ENCODE measurements at places on chromosomes 6 and 20. TPM values are rescaled to one million over a fixed set of nuclear protein-coding genes. Genes with fewer than 3 reads are reported as not detected.

DNA sequence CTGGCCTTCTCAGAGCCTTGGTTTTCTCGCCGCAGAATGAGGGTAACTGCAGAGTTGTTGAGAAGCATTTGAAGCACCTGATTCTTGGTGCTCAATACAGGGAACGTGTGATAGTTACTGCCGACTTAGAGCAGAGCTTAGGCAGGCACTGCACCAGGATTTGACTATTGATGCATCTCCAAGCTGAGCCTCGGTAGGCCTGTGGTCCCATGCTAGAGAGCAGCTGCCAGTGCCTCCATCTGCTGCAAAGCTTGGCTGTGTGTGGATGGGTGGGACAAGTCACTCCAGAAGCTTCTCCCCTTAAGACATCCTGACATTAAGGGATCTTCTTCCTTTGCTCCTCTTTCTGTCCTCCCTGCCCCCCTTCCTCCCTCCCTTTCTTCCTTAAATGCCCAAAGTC is 40.9 kb downstream of the FAM209B start:
- H3K4me3 ChIP-seq, result no peak overlapping the region
- H3K27ac ChIP-seq, result no peak overlapping the region
- H3K4me1 ChIP-seq, result no peaks in the 10 kb centered on the region
- no peaks in the 10 kb centered on the region for H3K36me3 ChIP-seq
- H3K27me3 ChIP-seq, result no peaks in the 10 kb centered on the region

DNA sequence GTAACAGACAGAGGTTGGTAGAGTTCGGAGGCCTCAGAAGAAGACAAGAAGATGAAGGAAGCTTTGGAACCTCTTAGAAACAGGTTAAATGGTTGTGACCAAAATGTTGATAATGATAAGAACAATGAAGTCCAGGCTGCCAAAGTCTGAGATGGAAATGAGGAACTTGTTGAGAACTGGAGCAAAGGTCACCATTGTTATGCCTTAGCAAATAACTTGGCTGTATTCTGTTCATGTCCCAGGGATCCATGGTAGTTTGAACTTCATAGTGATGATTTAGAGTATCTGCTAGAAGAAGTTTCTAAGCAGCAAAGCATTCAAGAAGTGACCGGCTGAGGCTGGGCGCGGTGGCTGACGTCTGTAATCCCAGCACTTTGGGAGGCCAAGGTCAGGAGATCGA is 11.1 kb upstream of the LSM14B start:
- no peak for DNase-seq
- H3K4me3 ChIP-seq, result no peak overlapping the region
- no peak overlapping the region for H3K27ac ChIP-seq
- peaks cover 10% of the 10 kb centered on the region for H3K27me3 ChIP-seq

GRCh38 chr6:19841181-19841580 is 4.0 kb downstream of the ID4 start:
- no peak overlapping the region for H3K4me3 ChIP-seq
- peaks cover 15% of the 10 kb centered on the region for H3K27me3 ChIP-seq
- H3K36me3 ChIP-seq, result no peaks in the 10 kb centered on the region
- H3K27ac ChIP-seq, result no peak overlapping the region
- H3K4me1 ChIP-seq, result peaks cover 21% of the 10 kb centered on the region

DNA sequence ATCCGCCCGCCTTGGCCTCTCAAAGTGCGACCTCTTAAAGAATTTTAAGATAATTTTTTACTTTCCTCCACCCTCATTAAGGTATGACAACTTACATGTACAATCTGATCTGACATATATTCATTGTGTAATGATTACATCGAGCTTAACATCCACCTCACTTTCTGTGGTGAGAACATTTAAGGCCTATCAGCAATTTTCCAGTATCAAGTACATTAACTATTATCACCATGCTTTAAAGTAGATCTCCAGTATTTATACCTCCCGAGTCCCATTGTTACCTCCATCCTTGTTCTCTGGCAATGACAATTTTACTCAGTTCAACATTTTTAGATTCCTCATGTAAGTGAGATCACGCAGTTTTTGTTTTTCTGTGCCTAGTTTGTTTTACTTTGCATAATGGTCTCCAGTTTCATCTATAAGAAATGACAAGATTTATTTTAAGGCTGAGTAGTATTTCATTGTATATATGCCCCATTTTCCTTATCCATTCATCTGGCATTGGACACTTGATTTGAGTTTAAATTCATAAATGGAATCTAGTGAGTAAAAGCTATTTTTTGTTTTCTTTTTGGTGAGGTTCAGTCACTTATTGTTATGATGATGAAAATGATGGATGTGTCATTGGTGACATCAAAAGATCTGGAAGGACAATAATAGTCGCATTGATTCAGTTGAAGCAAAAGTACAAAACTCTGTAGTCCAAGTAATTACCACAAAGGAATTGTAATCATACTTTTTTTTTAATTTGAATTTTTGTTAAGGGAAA is 87.0 kb downstream of the OR2B2 start:
- H3K4me1 ChIP-seq, result peaks cover 34% of the 10 kb centered on the region
- peak overlapping the region; percentile 92 for H3K27ac ChIP-seq
- H3K36me3 ChIP-seq, result no peaks in the 10 kb centered on the region
- no peak for DNase-seq

DNA sequence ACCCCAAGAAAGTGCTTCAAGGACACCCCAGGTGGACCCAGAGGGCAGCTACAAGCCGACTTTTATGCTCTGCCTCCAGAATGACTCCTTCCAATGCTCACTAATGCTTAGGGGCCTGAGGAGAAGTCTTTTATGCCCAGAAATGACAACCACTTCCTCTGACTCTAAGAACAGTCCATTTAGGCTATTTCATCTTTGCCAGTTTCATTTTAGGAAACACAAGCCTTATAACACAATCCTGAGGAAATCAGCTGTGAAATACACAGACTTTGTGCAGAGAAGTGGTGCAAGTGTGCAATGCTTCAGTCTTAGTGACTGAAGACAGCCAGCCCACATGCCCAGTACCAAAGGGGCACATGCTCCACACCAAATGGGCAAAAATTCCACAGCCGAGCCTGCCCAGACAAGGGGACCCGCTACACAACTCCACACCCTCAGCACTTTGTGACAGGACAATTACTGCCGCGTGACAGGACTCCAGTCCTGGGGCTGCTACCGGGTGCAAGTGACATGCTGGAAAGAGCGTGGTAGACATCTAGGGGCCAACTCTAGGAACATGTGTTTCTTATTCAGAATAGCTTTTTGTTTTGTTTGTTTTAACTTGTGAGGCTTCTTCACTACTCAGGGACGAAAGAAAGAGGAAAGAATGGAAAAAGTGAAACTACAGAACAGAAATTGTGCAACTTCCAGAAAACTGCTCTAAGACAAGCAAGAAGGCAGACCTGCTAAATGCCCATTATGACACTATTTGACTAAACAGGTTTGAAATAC is 28.2 kb upstream of the PLAGL1 start:
- H3K4me3 ChIP-seq, result peak overlapping the region; percentile 9
- H3K27me3 ChIP-seq, result no peaks in the 10 kb centered on the region
- no peaks in the 10 kb centered on the region for H3K4me1 ChIP-seq
- peak overlapping the region; percentile 12 for H3K27ac ChIP-seq
- H3K36me3 ChIP-seq, result no peaks in the 10 kb centered on the region

DNA sequence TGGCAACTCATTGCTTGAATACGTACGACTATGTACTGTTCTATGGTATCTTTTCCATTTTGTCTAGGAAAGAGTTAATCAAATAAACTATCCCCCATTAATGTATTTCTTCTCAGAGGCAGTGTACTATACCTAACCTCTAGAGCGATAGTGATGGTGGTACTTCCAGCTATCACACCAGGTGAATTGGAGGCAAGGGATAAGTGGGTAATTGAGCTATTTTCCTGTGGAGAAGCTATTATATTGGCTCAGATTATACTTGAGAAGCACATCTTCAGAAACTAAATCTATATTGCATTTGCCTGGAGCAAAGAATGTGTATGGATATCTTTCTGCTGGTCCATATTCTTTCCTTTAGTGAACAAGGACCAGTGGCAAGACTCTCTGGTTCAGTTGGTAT is 430.7 kb upstream of the KHDRBS2 start:
- no peaks in the 10 kb centered on the region for H3K4me1 ChIP-seq
- H3K27me3 ChIP-seq, result no peaks in the 10 kb centered on the region
- H3K4me3 ChIP-seq, result no peak overlapping the region
- no peak overlapping the region for H3K27ac ChIP-seq
- DNase-seq, result no peak

GRCh38 chr6:166714187-166714510 is 87.1 kb upstream of the RPS6KA2 start:
- no peak for DNase-seq
- H3K27me3 ChIP-seq, result no peaks in the 10 kb centered on the region
- no peak overlapping the region for H3K4me3 ChIP-seq
- peaks cover 32% of the 10 kb centered on the region for H3K4me1 ChIP-seq

DNA sequence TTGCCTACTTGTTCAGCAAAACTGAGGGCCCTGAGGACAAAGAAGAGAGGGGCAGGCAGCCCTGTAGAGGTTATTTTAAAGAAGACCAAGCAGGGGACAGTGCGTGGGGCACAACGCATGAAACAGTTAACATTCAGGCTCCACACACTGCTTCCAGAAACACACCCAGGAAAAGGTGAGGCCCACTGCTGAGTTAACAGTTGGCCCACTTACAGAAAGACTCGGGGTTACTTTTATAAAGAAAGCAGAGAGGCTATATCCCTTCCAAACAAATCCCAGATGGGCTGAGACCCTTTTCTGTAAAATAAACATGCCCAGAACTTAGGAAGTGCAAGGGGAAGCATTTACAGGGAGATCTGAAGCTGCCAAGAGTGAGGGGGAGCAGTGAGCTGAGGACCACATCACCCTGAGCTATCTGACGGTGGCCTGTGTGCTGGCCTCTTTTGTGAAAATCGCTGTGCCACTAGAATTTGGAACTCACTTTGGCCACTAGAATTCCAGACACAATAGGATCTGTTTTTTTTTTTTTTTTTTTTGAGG is 49.8 kb upstream of the SSTR4 start:
- no peak overlapping the region for H3K27ac ChIP-seq
- H3K4me1 ChIP-seq, result no peaks in the 10 kb centered on the region
- no peaks in the 10 kb centered on the region for H3K27me3 ChIP-seq
- no peak overlapping the region for H3K4me3 ChIP-seq
- no peak for DNase-seq
- no peaks in the 10 kb centered on the region for H3K36me3 ChIP-seq

DNA sequence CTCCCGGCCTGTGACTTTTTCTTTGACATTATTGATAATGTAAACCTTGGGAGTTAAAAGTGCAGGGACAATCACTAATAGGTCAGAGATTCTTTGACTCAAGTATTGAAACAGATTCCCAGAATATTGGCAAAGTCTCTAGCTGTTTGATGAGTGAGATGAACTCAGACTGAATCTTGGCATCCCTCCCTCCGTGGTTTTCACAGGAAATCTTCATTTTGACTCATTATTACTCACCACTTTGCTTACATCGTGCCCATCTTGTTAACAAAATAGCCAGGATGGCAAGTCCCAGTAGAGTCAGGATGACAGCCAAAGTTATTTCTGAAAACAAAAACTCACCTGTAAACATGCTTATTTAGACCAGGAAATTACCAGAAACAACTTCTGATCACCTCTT is 2.0 kb downstream of the TSBP1 start:
- no peak for DNase-seq
- H3K4me1 ChIP-seq, result no peaks in the 10 kb centered on the region
- no peak overlapping the region for H3K4me3 ChIP-seq
- H3K27ac ChIP-seq, result no peak overlapping the region

DNA sequence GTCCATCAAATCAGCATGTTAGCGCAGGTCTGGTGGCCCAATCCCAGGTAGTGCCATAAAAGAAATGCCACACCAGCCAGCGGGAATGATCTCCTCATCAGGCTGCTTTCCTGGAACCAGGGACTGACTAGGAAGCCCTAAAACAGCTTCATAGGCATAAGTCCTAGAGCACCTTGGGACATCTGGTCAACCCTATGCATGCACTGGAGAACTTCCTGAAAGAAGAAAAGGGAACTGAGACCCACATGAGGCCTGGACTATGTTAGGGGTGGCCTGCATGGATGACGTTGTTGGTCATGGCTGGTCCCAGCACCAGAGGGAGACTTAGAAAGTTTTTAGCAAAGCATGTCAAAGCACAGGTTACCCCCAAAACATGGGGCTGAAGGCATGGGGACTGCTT is 7.6 kb upstream of the KCNK16 start:
- H3K4me3 ChIP-seq, result no peak overlapping the region
- H3K27ac ChIP-seq, result no peak overlapping the region
- no peak for DNase-seq
- no peaks in the 10 kb centered on the region for H3K27me3 ChIP-seq
- H3K36me3 ChIP-seq, result no peaks in the 10 kb centered on the region

DNA sequence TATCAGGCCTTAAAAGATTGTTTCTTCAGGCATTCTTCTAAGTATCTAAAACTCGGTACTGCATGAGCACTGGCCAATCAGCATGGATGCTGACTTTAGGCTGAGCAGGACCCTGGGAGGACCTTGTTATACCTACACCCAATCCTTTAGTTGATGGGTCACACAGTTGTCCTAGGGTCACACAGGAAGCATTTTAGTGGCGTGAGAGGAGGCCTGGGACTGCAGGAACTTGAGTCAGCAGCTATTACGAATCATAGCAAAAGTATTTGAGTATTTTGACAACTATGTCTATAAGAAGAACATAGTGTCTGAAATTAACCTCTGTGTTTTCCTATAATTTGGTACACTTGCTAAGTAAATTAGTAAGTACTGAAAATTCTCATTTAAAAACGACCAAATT is 741.4 kb downstream of the HACE1 start:
- no peak overlapping the region for H3K27ac ChIP-seq
- H3K4me1 ChIP-seq, result no peaks in the 10 kb centered on the region
- no peak for DNase-seq
- H3K27me3 ChIP-seq, result no peaks in the 10 kb centered on the region
- no peaks in the 10 kb centered on the region for H3K36me3 ChIP-seq

GRCh38 chr6:356828-357251 is 34.7 kb upstream of the IRF4 start:
- DNase-seq, result no peak
- H3K27me3 ChIP-seq, result no peaks in the 10 kb centered on the region
- H3K4me3 ChIP-seq, result no peak overlapping the region
- no peaks in the 10 kb centered on the region for H3K4me1 ChIP-seq

GRCh38 chr6:85469276-85470022 is 19.6 kb downstream of the NT5E start:
- H3K36me3 ChIP-seq, result no peaks in the 10 kb centered on the region
- H3K27me3 ChIP-seq, result no peaks in the 10 kb centered on the region
- H3K4me3 ChIP-seq, result no peak overlapping the region
- no peak for DNase-seq
- no peak overlapping the region for H3K27ac ChIP-seq

GRCh38 chr20:54015496-54015895 is 54.9 kb downstream of the BCAS1 start:
- H3K36me3 ChIP-seq, result no peaks in the 10 kb centered on the region
- H3K4me1 ChIP-seq, result no peaks in the 10 kb centered on the region
- no peak overlapping the region for H3K27ac ChIP-seq
- H3K4me3 ChIP-seq, result no peak overlapping the region
- DNase-seq, result no peak

Gene CYP21A2
- not detected for total RNA-seq

Gene C20orf204
- not detected for total RNA-seq

Gene KDM1B
- total RNA-seq, result 3.1 TPM

Gene BCAS1
- 70.7 TPM for total RNA-seq

Gene SUPT3H
- 16.2 TPM for total RNA-seq

Gene PTPRT
- total RNA-seq, result not detected

Gene HCRTR2
- total RNA-seq, result not detected

Gene SLC22A23
- 19.6 TPM for total RNA-seq

Gene CEP250
- 19.3 TPM for total RNA-seq

Data from stomach (tissue), 19 donors.